Hypothalamus (tissue), 51 donors: ENCODE measurements at places on chromosomes 1 and 21.

DNA sequence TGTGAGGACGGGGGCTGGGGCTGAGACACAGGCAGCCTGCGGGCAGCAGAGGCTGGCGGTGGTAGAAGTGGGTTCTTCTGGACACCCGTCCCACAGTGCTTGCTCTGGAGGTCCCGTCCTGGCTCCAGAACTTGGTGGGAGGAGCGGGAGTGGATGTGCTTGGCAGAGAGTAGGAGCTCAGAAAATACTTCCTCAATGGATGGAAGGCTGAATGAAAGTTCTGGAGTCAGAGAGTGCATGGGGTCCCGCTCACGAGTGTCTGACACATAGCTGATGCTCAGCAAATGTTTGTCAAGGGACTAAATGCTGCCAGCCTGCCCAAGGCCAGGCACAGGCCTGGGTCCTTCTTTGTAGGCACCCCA lies 13.4 kb upstream of the NES start:
- DNase-seq, result no peak

- DNase-seq, result no peak
Measured at GRCh38 chr21:44255511-44255981, 6.2 kb downstream of the DNMT3L start.

DNA sequence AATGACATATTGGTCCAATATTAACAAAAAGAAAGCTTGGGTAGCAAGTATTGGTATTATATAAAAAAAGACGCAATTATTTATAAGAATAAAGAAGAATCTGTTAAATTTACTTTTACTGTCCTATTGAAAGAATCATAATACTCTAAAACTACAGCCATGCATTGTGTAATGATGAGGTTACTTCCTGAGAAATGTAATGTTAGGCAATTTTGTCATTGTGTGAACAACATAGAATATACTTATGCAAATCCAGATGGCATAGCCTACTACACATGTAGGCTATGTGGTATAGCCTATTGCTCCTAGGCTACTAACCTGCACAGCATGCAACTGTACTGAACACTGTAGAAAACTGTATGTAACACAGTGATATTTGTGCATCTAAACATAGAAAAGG lies 121.2 kb upstream of the PTGFR start:
- no peak for DNase-seq

DNA sequence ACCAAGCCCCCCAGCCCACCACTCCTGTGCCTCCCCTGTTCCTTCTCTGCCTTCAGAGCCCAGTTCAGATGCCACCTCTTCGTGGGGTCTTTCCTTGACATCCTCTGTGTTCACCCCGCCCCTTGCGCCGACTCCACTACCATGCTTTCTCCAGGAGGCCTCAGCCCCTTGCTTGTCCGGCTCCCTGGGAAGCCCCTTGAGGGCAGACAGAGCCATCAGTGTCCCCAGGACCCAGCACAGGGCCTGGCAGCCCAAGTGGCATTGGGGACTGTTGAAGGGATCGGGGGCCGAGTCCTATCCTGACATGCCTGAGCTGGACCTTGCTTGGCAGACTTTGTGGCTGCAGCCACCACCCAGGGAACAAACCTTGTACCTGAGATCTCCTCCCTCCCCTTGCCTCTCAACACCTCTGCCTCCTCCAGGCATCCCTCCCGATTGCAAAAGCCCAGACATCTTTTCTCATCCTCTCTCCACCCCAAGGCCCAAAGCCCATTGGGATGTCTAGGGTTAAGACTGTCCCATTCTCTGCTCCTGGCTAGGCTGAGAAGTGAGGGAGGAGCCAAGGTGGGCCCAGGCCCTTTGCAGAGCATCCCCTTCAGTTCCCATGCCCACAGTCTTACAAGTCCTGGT lies 3.4 kb downstream of the CLDN19 start:
- DNase-seq, result no peak

GRCh38 chr1:243315893-243316292 lies 60.1 kb downstream of the SDCCAG8 start:
- no peak for DNase-seq
